Motor neuron (in vitro differentiated cells): ENCODE measurements at places on chromosomes 13 and 19. TPM values are rescaled to one million over a fixed set of nuclear protein-coding genes. Genes with fewer than 3 reads are reported as not detected.
A peak's percentile ranks its signal among the peaks of the same experiment; 100 is the strongest.

DNA sequence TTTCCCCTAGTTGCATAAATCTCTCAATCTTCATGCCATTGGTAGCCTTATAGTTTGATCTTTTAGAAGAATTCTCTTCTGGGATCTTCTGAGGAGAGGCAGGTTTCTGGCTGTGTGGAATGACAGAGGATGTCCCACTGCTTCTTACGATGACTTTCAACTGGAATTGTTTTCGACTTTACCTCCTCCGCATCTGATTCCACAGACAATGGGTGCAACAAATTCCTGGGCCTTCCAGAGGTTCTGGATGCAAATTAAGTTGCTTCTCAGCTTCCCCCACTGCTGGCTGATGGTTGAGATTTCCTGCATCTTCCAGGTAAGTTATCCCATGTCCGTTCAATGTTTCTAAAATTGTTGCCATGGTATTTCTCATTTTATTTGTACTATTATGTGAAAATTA, 142.3 kb upstream of the TSC22D1 start:
- ATAC-seq: no peak

DNA sequence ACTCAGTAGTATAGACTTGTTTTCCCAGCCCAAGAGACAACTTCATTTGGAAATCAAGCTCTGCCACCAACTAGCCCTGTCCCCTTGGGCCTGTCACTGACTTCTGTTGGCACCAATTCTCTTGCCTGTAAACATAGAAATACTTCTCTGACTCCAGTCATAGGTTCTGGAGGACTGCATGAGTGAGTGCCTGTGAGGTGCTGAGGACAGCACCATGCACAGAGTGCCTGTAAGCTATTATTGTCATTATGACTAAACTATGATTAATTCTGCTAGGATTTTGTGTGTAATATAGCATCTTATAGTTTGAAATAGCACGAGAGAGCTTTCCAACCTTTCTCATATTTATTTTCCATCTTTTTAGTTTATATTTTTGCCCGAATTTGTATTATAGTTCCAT, 247.9 kb downstream of the MYO16 start:
- ATAC-seq: no peak

DNA sequence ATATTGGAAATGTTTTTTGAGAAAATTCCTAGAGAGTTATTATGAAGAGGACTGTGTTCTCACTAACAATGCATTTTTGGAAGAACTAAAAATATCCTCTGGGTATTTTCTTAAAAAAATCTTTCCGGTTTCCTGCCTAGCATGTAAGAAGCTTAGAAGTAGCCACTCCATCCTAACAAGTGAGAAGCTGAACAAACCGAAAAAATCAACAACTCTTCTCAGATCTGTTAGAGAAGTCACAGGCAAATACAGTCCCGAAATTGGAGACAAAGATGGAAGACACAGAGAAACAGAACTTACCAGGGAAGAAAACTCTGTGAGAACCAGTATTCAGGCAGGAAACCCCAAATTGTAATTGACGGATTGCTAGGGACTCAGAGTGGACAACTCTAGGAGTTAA, 173.0 kb downstream of the KLF12 start:
- no peak for ATAC-seq

DNA sequence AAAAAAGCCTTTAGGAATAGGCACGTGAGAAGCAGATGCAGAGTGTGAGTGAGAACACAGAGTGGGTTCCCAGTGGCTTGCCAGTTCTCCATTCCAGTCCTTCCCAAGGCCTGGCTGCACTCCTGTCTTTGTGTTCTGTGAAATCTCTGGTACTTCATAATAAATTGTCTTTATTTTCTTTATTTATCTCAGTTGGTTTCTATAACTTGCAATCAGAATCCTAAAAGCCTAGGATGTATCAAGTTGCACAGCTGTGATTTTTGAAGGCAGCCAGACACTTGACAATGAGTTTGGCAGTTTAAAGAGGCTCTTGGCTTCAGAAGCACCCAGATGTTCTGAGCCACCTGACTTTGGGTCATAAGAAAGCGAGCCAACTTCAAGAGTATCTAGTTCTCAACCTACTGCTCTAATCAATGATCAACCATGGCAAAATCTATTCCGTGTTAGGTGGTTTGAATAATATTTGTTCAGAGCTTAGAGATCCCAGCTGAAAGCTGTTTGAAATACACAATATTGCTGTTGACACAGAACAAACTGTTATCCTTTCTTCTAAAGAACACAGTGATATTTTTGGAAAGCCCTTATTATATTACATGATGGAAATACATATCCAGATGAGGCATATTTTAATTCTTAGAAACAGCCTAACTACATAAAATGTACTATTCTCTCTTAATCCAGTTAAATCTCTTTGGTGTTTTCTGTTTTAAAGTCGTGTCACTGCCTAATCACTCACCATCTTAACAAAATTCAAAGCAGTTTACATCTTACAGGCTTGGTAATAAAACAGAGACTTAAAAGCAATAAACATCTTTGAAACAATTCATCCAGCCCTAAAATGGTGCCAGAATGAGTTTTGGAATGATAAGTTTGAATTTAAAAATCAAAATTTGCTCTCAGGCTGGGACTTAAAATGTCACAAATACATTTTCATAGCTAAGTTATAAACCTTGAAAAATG, 483.0 kb upstream of the NBEA start:
- no peak for ATAC-seq

The ADGRE3 gene
- total RNA-seq: not detected in 2 replicates

The KANK3 gene
- total RNA-seq: 2.5 and 3.4 TPM in 2 replicates

GRCh38 chr19:10637894-10638293, 12.5 kb downstream of the SLC44A2 start:
- no peak for ATAC-seq

The ZNF548 gene
- 30.7 and 32.1 TPM in 2 replicates for total RNA-seq

- ATAC-seq: no peak
Measured at GRCh38 chr19:23118400-23118799, 1.6 kb downstream of the ZNF730 start.

GRCh38 chr19:30634131-30634830, 262.1 kb downstream of the ZNF536 start:
- no peak for ATAC-seq

GRCh38 chr19:23310729-23311211, 60.6 kb upstream of the ZNF724 start:
- no peak for ATAC-seq

The ATXN8OS gene
- 0.29 and 0.59 TPM in 2 replicates for total RNA-seq

- no peak for ATAC-seq
Measured at GRCh38 chr13:110600261-110600819, 15.0 kb upstream of the NAXD start.

- peak; percentile 79 for ATAC-seq
Measured at GRCh38 chr13:110137680-110138009, 169.3 kb downstream of the COL4A1 start.

GRCh38 chr13:112648101-112648500, 41.7 kb upstream of the ATP11A start:
- no peak for ATAC-seq

DNA sequence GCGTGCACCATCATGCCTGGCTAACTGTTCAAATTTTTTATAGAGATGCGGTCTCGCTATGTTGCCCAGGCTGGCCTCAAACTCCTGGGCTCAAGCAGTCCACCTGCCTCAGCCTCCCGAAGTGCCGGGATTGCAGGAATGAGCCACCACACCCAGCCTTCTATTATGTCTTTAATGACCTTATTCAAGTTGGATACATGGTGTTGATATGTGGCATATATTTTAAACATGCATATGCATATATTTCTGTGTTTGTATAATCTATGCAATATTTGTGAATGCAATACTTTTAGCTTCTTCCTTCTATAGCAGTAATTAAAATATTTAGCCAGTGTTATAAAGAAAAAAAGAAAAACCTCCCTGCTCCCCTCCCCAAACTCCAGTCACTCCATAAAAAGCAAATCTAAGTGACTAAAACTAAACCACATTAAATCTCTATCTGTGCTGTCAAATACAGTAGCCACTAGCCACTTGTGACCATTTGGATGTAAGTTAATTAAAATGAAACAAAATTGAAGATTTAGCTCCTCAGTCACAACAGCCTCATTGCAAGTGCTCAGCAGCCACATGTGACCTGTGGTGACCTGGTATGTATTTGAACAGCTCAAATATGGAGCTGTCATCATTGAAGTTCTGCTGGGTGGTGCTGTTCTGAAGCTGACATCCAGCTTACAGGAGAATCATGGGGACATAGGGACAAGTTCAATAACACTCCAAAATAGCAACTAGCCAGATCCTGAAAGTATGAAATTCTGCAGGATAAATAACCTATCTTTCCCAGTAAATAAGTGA, 27.4 kb downstream of the FCGBP start:
- ATAC-seq: no peak

DNA sequence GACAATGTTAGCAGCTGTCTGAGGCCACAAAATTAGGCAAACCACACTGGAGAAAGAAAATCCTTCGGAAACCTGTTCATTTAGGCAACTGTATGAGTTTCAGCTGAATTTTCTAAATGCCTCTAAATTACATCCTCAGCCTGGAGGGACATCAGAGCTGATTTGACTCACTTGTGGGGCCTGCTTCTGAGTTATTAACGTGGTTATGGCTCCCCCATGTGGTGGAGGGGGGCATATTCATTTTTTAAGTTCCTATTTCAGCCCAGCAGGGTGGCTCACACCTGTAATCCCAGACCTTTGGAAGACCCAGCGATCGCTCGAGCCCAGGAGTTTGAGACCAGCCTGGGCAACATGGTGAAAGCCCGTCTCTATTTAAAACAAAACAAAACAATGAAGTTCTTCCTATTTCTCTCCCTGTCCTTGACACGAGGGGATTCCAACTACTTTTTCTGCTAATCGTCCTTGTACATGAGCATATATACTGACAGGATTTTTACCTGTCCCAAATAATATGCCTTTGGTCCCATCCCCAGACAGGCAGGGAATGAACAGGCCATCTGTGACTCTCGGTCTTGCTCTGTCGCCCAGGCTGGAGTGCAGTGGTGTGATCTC, 31.5 kb upstream of the HIF3A start:
- ATAC-seq: peak; percentile 97

DNA sequence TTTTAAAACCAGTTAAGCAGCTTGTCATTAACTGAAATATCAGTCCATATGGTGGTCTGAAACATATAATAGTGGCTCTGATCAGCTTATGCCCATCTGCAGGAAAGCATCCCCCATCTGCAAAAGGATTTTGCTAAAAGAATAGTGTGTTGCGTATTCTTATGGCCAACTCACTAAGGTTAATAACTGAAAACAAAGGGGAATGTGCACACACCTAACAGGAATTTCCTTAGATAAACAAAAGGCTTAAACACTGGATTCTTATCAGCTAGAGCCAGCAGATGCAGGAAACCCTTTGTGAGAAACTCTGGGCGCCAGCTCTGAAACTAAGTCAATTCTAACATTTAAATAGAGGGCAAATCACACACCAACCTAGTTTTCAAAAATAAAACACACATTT, 22.1 kb downstream of the VPS36 start:
- ATAC-seq: no peak

The ZNF540 gene
- total RNA-seq: 10.7 and 13.6 TPM in 2 replicates

The CRLF1 gene
- 1.5 and 2.4 TPM in 2 replicates for total RNA-seq

- peak; percentile 67 for ATAC-seq
Measured at GRCh38 chr19:21586311-21587116, 81.1 kb downstream of the ZNF429 start.

DNA sequence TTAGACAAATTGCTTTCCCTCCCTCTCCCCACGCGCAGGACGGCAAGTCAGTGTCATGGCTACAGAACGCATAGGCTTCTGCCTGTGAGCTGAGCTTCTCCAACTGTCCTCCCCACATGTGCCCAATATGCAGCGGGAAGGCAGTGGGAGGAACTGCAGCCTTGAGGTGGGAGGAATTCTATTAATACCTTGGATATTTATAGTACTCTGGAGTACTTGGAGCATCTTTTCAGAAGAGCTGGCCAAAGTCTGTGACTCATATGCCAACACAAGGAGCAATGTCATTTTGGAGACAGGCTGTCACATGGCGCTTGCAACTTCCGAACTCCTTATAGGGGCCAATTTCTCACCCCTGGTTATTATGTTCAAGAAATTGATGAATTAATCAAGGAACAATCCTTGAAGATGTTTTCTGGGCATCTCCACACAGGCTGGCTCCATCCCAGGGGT, 245.0 kb upstream of the SERP2 start:
- ATAC-seq: peak; percentile 78

- no peak for ATAC-seq
Measured at GRCh38 chr19:10774893-10775292, 57.0 kb downstream of the DNM2 start.

- no peak for ATAC-seq
Measured at GRCh38 chr19:54266133-54266532, 9.1 kb upstream of the LILRB5 start.

The LGI4 gene
- 1.4 and 2.7 TPM in 2 replicates for total RNA-seq
